ENCODE measurements at places on chromosomes 3 and 15.

DNA sequence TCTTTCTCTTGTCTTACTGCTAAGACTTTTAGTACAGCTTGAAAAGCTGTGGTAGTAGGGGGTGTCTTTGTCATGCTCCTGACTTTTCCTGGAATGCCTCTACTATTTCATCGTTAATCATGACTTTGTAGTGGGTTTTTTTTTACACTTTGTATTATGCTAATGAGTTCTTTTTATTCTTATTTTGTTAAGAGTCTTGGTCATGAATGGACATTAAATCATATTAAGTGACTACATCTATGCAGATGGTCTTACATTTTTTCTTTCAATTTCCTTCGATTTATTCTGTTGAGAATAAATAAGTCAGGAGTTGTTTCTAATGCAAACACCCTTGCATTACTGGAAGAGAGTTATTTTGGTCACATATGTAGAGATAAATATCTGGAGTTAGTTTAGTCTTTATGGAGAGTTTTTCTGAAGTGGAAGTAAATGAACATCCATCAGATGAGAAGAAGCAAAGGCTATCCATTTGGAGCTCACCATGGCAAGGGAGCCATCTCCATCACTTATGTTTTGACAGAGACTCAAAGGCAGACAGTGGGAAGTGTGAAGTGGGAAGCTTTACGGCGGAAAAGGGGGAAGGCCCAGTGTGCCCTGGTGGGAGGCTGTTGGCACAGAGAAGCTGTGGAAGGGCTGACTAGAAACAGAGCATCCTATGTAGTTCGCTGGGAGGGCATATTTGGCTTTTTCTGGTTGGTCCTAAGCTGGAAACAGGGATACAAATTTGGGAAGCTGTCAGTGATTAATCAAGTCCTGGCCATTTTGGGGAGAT lies 73.1 kb upstream of the PRR23E start:
- DNase-seq: no peak

- no peak for DNase-seq
Observed at GRCh38 chr3:105957722-105958121, 88.9 kb upstream of the CBLB start.

- no peak for DNase-seq
Observed at GRCh38 chr3:197591816-197592215, 36.0 kb upstream of the BDH1 start.

DNA sequence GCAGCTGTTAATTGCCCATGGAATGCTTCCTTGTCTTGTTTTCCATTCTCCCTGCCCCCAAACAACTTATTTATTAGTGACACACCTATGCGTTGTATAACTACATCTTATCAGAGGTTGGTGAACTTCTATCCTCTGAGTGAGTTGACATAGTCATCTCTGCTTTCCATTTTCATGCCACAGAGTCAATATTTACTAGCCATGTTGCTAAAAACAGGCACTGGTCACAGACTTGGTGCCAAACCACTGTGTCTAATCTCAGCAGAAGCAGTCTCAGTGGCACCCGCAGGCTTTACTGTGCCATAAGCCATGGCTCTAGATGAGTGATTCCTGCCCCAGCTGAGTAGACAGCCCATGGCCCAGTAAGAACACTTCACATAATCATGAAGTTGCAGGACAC lies 26.5 kb downstream of the DAPK2 start:
- no peak for DNase-seq

GRCh38 chr15:68126396-68126795 lies 72.3 kb downstream of the PIAS1 start:
- DNase-seq: no peak

DNA sequence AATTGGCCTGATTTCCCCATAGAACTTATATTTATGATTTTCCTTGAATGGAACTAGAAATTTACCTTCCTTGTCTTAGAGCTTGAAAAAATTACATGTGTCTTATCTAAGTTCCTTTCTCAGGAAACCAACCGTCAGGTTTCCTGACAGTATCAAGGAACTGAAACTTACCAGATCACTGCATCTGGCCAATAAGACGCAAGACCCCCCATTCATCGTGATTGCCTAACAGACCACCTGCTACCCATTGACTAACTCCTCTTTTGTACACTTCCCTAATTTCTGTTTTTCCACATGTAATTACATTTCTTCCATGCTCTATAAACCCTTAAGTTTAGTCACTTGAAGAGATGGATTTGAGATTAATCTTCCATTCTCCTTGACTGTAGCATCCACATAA lies 517.2 kb upstream of the CBLB start:
- DNase-seq: no peak

- DNase-seq: no peak
Observed at GRCh38 chr15:39344662-39345141, 236.2 kb upstream of the THBS1 start.

DNA sequence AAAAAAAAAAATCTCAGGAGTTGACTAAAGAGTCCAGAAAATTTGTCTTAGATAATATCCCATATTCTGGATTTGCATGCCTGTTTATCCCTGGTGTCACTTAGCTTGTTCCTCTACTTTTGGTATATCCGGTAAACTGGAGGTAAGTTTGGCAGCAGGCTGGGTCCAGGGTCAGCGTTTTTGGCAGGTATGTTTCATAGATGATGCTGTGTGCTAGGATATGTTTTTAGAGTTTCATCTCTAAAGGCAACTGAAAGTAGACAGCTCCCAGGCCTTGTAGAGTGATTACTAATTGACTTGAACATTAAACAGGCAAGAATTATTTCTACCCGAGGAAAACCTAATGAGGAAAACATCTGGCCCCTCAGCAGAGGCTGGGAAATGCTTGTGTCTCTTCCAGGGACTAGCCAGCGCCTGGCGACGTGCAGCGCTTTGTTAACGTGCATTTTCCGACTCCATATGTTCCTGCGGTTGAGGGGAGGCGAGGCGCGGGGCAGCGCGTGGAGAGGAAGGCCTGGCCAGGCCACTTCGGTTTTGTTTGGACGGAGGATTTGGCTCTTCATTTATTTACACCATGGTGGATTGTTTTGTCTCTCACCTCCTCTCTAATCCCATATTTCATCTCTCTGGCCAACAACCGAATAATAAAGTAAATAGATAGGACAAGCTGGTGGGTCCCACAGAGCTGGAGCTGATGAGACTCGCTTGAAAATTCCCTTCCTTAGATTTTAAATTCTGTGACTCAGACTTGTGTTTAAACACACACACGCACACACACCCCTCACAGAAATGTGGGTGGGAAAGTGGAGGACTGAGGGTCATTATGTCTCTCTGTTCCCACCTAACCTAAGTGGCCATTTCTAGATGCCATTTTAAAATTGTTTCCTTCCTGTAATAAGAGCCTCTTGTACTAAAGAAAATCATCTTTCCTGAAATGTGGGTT lies 65.3 kb downstream of the ASB7 start:
- no peak for DNase-seq

GRCh38 chr3:11074011-11074410 lies 80.3 kb upstream of the HRH1 start:
- no peak for DNase-seq

DNA sequence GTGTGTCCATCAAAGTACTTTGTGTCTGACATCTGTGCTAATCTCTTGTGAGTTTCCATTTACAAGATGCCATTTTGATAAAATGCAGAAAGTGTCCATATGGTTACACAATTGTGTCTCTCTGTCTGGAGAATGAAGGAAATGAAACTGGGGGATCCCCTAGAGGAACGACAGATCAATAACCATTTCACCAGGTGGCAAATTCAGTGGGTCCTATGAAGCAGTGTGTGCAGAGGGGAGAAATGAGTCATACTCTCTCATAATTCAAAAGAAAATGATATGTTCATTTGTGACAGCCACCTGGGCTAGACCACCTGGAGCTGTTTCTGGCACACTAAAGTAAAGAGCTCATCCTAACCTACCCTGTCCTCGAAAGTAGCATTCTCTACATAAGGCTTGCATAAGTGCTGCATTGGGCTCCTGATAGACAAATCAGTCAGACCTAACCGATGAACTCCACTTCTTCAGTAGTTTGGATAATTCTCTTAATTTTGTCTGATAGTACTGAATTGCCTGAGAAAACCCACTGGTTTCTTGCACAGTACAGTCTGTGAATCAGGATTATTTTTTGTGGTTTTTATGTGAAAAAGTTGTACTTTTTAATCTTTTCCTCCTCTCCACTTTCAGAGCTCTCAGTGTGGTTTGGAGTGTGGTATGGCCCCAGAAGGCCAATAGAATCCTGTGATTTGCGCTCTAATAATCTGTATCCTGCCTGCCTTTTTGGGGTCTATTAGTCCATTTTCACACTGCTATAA lies 10.3 kb upstream of the CD47 start:
- DNase-seq: no peak

DNA sequence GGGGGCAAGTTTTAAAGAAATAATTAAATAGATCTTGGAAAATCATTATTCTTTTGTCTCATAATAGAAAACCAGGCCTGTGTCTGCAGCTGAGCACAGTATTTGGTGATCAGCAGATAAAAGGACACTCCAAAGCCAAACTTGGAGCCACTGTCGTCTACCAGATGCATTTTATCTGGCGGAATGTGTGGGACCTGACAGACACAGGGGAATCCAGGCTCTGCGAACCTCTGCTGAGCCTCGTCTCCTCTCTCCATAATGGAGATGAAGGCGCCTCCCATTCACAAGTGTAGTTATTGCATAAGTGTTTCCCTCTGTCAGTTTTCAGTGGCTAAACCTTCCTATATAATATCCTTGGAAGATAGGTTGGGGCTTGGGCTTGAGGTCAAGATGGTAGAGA lies 42.1 kb downstream of the EEFSEC start:
- no peak for DNase-seq

- DNase-seq: no peak
Observed at GRCh38 chr3:31848911-31849310, 132.2 kb downstream of the OSBPL10 start.

DNA sequence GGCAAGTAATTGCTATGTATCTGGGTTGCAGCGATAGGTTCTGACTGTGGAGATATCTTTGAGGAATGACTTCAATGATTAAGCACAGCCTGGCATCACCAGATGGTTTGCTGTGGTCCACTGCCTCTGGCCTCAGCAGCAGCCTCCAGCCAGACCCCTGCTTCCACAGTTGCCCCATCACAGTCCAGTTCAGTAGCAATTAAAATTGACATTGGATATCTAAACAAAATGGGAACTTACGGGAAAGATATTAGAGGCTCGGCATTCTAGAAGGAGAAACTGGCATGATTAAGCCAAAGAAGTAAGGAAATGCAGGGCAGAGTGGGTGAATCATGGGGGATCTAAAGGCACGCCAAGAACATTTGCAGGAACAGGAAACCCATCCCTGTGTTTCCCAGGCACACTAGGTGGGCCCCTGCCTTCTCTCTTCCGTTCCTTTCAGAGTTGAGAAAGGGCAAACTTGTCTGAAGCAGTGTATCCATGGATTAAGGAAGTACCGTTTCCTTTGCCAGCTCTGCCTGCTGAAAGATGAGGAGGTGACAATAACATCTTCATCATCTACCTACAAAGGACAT lies 36.3 kb upstream of the SH3BP5 start:
- no peak for DNase-seq

DNA sequence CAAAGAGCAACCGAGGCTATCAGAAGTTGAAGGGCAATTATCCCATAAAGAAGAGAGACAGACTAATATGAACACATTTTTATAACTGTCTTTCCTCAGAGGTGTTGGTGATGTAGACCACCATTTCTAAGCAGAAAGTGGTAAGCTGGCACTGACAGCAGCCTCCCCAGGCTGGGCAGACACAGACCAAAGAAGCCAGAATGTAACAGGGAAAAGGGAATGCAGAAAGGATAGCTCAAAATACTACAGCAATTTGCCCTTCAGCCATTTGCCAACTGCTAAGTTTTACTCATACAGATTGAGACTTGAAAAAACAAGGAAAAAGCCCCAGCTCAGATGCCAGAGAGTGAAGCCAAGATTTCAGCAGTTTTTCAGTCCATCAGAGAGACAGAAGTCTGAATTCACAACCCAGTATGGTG lies 73.5 kb upstream of the ABI3BP start:
- DNase-seq: no peak

DNA sequence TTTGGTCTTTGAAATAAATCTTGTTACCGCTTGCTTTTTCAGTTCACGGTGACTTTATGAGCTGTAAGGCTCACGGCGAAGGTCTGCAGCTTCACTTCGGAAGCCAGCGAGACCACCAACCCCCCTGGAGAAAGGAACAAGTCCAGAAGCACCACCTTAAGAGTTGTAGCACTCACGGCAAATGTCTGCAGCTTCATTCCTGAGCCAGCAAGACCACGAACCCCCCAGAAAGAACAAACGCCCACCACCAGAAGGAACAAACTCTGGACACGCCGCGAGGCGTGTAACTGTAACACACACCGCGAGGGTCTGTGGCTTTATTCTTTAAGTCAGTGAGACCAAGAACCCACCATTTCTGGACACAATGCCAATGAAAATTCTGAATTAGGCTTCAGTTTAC lies 28.8 kb downstream of the GOLGA6A start:
- no peak for DNase-seq

DNA sequence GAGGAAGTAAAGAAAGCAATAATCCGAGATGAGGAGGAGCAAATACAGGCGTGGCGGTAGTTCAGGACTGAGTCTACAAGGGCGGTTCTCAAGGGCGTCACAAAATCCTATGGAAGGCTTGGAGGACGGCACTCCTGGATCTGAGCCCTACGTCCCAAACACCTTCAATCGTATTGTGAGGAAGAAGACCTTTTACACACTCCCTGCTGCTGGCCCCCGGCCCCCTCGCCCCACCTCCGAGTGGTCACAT lies 747 bp downstream of the PLD1 start:
- no peak for DNase-seq

GRCh38 chr3:153313302-153313965 lies 151.4 kb downstream of the RAP2B start:
- no peak for DNase-seq

DNA sequence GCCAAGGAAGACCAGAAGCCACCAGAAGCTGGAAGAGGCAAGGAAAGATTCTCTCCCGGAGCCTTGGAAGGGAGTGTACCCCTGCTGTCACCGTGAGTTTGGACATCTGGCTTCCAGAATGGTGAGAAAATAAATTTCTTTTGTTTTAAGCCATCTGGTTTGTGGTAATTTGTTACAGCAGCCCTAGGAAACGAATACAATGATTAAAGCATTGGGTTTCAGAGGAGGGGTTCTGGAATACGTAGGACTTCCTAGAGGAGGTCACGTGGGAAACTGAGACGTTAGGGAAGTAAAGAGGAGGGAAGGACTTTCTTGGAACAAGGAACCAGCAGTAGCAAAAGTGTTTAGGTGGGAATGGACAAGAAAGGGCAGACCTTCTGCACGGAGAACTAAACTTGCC lies 377.7 kb downstream of the IL20RB start:
- DNase-seq: no peak

DNA sequence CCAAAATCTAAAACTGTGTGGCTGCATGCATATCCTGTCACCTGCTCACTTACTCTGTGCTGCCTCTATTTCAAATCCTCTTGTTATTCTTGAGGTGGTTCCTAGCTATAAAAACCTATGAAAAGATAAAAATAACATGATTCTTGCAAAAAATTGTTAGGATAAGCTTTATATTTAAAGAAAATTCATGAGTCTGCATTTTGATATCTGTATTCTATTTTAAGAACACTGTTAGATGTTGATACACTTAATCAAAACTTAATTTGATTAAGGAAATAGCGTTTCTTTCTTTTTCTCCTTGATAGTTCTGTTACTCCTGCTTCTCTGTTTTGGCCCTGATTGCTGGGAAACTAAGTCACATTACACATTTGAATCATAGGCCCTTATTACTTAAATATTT lies 22.5 kb downstream of the STT3B start:
- DNase-seq: no peak

GRCh38 chr3:62873761-62874710 lies 1.2 kb downstream of the CADPS start:
- DNase-seq: no peak
